Omental fat pad (tissue), 4 donors: ENCODE measurements at places on chromosomes 6 and 20.

DNA sequence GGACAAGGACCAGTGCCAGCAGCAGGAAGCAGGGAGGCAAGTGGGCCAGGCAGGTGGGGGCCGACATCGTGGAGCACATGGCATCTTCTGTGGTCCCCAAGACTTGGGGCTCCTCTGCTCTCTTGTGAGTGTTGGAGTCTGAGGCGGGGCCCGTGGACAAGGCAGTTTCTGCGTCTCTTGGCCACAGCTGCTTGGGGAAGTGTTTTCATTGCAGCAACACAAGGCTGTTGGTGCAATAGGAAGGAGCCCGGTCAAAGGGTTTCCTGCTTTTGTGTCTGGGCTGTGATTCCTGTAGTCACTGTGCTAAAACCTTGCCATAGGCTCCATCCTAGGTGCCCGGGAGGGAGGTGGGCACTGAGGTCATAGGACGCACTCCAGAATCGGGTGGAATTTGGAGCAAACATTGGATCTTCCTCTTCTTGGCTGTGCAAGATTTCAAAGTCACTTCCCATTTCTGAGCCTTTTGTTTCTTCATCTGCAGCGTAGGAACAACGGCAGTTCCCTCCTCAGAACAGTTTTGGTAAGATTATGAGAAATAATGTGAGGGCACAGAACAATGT lies at the start of gene SIRPB2:
SIRPB2 (minus strand) TSS at position 140 of the 560 bp plus-strand sequence; CDS start at position 79, 61 bp downstream.
- DNase-seq: no peak

GRCh38 chr6:39197922-39198500 lies 31.3 kb downstream of the KCNK5 start:
- DNase-seq: no peak

DNA sequence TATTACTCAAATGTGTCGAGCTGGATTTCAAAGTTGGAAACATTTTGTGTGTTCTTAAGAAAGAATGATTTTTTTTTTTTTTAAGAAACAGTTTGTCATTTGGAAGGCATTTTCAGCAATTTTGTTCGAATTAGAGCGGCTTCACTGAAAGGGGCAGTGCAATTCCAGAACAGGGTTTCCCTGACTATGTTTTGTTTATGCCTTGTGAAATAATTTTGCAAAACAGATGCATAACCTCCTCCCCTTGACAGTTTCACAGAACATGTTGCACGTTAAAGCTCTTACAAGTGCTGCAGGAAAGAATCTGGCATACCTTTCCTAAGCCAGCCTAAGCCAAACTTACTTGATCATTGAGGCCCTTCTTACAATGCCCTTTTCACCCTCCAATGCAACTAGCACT lies 216.0 kb upstream of the SSTR4 start:
- DNase-seq: no peak

- DNase-seq: no peak
These were observed 793 bp upstream of the FAM50B start for GRCh38 chr6:3848380-3848779.

- DNase-seq: no peak
These were observed 2.0 kb upstream of the DDR1 start for GRCh38 chr6:30882204-30882758.

- no peak for DNase-seq
These were observed 467.6 kb downstream of the DHX35 start for GRCh38 chr20:39429726-39430125.

DNA sequence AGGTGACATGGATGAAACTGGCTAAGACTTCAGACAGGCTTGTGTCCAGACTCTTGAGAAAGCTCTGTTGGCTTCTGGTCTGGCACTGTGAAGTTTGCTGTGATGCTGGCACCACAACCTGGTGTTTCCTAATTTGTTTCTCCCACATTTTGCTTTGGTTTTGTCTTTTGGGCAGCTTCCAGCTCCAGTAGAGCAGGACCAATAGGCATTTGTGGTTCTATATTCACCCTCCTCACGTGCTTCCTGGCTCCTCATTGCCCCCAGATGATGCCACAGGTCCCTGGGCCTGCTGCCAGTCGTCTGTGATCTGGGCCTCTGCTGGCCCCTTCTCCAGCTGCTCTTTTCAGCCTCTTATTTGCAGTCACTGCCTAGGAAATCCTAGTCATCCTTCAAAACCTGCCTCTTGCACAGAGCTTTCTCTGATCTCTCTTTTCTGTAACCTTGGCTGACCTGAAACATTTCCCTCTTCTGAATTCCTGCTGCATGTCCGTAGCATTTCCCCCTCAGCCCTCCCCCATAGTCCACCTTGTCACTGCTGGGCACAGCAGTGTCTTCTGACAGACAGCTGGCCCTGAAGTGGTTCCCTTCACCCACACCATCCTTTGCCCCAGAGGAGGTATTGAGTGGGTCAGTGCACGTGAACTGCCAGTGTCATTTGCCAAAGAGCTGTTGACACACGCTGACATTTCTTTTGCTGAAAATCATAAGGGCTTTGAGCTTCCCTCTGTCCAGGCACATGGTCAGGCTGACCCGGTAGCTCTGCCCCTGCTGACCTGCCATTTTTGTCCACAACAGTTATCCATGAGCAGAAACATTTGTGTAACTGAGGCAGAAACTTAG lies 63.0 kb downstream of the PTPN1 start:
- peak; percentile 14 for DNase-seq

- no peak for DNase-seq
These were observed 183.6 kb downstream of the UTRN start for GRCh38 chr6:144468709-144469108.

- DNase-seq: no peak
These were observed 155.6 kb upstream of the SNX9 start for GRCh38 chr6:157667211-157668008.

DNA sequence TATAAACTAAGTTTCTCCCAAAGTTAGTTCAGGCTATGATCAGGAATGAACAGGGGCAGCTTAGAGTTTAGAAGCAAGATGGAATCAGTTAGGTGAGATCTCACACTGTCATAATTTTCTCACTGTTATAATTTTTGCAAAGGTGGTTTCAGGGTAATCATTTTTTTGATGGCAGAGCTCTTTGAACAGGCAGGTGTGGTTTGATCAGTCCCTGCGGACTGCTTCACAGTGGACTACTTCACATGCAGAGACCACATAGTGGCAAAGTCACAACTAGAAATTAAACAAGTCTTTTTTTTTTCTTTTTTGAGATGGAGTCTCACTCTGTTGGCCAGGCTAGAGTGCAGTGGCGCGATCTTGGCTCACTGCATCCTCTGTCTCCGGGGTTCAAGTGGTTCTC lies 6.8 kb downstream of the MAS1 start:
- no peak for DNase-seq

DNA sequence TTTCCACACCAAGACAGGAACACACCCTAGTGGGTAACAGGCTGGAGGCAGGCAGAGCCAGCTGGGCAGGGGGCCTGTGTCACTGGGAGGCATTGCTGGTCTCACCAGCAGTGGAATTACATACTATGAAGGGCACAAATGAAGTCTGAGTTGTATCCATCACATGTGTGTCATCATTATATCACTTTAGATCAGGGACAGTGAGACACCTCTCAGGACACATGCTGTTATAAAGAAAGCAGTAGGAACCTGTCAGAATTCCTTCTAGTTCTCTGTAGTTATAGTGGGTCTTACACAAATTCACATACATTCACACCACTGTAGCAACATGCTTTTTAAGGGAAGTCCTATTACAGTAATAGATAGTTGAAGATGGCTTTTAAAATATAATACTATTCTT lies 63.5 kb upstream of the FYN start:
- DNase-seq: no peak

DNA sequence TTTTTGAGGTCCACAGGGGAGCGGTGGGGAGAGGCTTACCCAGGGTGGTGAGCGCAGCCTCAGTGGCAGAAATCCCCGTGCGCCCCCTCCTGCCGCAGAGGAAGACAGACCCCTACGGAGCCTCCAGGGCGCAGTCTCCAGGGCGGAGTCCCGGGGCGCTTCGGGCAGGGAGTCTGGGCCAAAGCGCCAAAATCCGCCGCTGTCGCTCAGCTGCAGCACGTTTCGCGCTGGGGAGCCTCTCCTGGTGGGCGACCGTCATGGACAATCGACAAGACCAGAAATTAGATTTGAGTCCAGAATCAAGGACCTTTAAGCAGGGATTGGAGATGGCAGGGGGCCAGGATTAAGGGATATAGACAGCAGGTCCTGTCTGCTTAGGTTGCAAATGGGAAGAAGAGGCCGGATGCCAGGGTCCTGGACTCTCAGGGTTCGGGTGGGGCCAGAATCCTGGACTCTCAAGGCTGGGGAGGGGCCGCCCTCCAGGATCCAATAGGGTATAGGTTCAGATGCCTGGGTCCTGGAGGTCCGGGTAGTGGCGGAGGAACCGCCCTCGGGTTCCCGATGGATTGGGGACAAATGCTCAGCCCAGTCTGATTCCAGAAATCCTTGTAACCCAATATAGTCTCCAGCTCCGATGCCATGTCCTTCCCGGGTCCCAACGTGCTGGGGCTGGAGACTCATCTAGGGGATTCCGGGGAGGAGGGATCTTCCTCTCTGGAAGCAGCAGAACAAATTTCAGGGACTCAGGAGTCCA lies 7.9 kb upstream of the HLA-E start:
- no peak for DNase-seq

DNA sequence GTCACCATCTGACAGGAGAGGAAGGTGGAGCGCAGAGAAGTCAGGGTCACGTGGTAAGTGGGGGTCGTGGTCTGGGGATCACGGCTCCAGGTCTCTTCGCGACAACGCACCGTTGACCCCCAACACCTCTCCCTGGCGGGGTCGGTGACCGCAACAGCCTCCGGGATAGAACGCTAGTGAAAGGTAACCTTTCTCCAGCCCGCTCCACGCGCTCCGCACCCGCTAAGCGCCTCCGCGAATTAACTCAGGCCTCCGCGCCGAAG lies 600 bp upstream of the SYNJ2 start:
- no peak for DNase-seq

GRCh38 chr6:134421501-134421900 lies 103.6 kb upstream of the SGK1 start:
- DNase-seq: no peak

GRCh38 chr6:143562143-143562542 lies 50.6 kb upstream of the FUCA2 start:
- DNase-seq: no peak

GRCh38 chr6:135331002-135331401 lies 149.9 kb downstream of the MYB start:
- DNase-seq: no peak
